Caki2 (cell line): ENCODE measurements at places on chromosomes 7 and 10. TPM values are rescaled to one million over a fixed set of nuclear protein-coding genes. Genes with fewer than 3 reads are reported as not detected.

- DNase-seq = peak; percentile 51
These were observed 1.9 kb downstream of the MRPS33 start for GRCh38 chr7:141012696-141013344.

DNA sequence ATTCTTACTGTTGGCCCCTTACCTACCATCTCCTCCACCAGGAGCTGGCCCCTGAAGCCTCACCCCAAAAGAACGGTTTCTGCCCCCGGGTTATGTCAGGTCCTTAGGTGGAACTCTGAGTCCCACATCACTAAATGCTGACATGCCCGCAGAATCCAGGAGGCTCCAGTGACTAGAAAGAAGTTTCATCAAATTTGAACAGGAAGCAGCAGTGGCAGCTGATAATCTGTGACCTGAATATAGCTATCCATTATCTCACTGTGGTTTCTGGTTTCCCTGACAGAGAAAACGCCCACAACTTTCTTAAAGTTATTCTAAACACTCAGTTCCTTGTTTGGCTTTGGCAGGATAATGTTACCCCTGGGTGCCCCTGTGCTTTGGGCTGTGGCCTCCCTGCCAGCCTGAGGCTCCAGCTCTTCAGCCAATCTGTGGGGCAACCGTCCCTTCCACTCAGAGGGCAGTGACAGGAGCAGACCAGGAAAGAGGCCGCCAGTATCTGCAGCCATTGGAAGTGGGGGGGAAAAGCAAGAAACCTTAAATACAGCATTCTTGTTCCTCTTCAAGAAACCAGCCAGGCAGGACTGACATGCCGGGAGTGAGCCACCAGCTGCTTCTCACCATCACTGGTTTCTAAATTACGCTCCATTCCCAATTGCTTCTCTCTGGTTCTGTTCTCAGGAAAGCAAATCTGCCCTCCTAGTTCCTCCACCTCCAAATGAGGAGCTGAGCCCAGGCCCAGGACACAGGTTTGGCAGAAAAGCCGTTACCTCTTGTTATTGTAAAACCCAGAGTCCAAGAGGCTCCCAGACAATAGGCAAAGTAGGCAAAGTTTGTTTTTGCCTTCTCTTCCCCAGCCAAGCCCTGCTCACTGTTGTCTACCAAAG, 41.2 kb upstream of the VCL start:
- peak; percentile 84 for DNase-seq

DHTKD1 gene
- 26.0 and 27.8 TPM in 2 replicates for total RNA-seq

DNA sequence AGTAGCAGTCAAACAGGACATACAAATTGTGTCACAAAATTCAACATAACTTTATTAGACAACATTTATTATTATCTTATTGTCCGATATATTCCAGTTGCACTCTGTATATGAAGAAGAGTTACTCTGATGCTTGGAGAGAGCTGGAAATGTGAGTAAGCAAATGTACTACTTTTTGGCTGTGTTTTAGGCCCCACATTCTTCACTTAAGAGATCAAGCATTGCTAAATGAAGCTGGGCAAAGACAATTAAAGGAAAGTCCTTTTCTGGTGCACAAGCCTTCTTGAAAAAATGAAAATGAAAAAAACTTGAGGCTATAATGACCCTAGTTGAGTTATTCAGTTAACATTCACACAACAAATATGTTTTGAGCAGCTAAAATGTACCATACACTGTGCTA, 26.1 kb downstream of the MYPN start:
- no peak for DNase-seq

LIPF gene
- not detected in 2 replicates for total RNA-seq

DNA sequence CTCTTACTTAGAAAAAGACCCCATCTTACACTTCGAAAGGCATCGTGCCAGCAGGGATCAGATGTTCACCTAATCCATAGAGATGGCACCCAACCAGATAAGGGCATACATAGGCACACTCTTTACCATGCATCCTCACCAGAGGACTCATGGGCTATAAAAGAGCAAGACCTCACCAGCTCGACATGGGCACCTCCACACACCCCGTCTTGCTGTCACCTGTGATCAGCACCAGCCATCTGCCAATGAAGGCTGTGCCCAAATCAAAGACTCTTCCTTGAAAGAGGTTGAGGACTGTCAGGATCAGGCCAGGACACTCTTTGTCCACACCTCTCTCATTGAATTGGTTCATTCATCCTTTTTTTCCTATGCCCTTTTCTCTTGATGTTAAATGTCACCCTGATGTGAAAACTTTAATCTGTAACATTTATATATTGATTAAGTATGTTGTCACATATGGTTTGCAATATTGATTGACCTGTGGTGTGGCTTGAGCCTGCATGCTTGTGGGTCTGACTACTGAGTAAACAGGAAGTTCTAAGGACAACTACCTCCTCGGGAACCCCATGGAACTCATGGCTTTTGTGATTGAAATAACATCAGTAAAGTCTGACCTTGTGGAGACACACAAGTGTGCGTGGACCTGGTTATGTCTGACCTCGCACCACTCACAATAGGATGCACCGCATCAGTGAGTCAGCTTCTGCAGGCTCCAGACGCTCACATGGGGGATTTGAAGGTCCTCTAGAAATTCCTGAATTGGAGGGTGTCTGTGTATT, 75.5 kb downstream of the HTR5A start:
- no peak for DNase-seq

DNA sequence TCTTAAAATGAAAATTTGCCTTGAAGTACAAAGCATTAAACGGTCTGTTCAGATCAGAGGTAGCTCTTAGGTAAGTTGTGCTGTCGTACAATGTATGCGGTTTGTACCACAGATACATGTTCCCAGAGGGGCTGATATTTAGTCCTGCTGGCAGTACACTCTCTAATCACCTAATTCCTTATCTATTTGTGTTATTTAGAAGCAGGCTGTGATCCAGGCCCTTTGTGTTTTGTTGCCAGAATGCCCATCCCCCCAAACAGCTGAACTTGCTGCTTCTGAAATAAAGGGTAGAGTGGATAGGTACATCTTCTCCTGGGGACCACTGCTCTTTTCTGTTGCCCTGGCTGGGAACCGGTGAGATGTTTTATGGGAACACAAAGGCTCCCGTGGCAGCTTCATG, 84.5 kb downstream of the SND1 start:
- DNase-seq = no peak
